HFF-Myc (cell line): ENCODE measurements at places on chromosomes 5 and 9.

DNA sequence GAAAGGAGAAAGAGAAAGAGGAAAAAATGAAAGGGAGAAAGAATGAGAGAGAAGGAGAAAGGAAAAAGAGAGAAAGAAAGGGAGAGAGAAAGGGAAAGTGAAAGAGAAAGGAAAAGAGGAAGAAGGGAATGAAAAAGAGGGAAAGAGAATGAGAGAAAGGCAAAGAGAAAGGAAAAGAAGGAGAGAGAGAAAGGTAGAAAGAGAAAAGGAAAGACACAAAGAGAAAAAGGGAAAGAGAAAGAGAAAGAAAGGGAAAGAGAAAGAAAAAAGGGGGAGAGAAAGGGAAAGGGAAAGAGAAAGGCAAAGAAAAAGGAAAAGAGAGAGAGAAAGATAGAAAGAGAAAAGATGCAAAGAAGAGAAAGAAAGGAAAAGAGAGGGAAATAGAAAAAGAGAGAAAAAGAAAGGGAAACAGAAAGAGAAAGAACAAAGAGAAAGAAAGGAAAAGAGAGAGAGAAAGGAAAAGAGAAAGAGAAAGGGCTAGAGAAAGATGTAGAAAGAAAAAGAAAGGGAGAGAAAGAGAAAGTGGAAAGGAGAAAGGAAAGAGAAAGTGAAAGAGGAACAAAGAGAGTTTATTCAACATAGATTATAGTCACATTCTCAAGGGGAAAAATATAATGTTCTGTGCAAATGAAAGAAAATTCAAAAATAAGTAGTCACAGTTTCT, 165.2 kb downstream of the TMEM38B start:
- no peak for DNase-seq

GRCh38 chr9:88651682-88652633, 117.0 kb downstream of the NXNL2 start:
- peak; percentile 95 for DNase-seq

DNA sequence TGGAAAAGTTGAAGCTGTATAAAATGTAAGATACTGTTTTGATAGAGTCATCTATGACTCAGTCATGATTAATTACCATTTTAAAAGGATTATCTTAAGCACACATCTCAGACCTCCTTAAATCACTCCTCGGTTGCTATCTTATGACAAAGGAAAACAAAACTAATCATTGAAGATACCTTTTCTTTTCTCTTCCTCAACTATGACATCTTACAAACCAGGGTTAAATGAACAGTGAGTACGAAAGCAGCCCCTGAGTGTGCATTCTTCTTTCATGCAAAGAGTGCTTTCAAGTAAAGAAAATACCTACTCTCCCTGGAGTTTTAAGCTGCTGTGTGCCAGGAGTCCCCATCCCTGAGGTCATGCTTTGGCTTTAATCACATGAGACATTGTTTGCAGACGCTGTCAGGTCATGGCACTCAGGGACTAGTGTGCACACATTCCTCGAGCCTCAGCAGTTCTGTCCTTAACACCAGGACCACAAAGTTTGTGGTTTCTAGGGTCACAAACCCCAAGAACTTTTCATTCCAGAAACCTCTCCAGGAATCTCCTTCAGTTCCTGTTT, 86.7 kb upstream of the ICE1 start:
- peak; percentile 61 for DNase-seq

GRCh38 chr5:174431504-174431903, 292.9 kb upstream of the MSX2 start:
- DNase-seq: no peak

DNA sequence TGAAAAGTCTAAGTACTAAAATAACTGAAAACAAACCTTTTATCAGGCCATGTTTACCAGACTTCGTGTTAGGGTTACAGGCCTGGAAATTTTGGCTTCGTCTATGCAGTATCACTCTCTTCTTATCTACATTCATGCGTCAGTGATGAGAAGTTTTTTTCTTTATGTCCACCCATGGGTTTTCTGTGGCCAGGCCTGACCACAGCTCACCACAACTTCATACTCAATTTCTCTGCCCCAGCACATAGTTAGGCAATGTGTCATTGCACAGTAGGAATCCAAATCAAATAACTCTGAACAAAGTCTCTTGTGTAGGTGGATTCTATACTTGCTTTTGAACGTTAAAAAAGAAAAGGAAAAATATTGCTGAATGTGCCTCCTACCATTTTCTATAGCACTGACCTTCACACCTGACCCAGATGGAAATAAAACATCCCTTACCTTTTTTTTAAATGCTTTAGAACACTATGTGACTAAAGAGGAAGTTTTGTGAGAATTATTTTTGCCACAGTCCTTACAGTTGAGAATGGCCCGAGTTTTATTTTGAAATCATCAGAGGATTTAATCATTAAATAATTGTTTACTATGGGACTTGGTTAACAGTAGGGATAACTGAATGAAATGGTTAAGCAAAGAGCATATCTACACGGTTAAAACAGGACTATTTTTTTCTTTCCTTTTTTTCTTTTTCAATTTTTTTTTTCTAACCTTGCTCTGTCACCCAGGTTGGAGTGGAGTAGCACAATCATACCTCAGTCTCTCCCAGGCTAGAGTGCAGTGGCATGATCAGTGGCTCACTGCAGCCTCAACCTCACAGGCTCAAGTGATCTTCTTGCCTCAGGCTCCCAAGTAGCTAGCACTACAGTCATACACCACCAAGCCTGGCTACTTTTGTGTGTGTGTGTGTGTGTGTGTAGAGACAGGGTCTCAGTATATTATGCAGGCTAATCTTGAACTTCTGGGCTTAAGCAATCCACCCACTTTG, 1247.0 kb upstream of the ACO1 start:
- no peak for DNase-seq

DNA sequence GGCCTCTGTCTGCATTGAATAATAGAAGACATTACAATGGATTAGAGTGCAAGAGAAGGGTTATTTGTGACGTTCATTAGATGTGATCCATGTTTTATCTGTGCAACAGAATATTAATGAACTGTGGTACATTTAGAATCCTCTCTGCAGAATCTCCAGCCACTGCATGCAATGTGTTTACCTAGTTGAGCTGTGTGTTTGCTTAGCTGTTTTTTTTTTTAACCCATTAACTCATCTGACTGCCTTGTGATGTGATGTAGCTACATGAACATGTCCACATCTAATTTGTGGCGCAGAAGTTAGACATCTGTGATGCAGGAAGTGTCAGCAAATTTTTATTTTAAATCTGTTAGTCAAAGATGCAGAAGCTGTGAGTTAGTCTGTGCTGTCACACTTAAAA, 236.9 kb downstream of the CD180 start:
- DNase-seq: no peak

- DNase-seq: no peak
These were observed 118.1 kb downstream of the SIL1 start for GRCh38 chr5:139079991-139080610.

GRCh38 chr9:109117856-109118807, 1.6 kb downstream of the TMEM245 start:
- no peak for DNase-seq

DNA sequence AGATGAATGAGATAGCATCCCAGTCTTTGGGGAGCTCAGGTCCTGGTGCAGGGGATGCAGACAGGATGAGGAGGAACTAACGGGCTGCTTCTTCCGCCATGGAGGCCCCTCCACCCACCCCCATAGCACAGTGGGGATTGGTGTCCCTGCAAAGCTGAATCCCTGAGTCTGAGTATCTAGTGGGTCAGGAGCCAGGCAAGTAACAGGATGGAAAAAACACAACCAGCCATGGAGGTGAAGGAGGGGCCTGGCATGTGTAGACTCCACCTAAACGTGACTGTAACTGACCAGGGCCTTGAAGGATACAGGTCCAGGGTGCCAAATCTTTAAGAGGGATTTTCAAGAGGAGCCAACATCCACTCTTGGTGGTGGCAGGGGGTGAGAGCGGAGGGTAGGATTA, 327.8 kb upstream of the MSX2 start:
- DNase-seq: no peak

- no peak for DNase-seq
These were observed 106.6 kb upstream of the TBCA start for GRCh38 chr5:77882670-77883257.

- DNase-seq: no peak
These were observed 31.0 kb downstream of the CYSTM1 start for GRCh38 chr5:140205952-140206351.

DNA sequence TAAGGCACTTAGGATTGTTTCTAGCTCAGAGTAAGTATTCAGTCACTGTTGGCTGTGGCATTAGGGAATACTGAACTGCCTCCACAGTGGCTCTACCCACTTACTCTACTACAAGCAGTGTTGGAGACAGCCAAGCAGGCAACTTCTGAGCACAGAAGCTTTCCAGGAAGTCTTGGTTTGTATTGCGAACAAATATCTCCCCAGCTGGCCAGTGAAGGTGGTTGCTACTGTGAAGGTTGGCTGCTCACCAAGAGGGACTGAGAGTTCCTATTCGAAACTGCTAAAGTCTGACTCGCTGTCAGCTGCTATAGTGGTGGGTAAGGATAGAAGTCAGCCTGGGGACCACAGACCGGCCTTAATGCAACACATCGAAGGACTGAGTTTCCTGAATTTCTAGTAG, 319.1 kb downstream of the KIF4B start:
- DNase-seq: no peak

DNA sequence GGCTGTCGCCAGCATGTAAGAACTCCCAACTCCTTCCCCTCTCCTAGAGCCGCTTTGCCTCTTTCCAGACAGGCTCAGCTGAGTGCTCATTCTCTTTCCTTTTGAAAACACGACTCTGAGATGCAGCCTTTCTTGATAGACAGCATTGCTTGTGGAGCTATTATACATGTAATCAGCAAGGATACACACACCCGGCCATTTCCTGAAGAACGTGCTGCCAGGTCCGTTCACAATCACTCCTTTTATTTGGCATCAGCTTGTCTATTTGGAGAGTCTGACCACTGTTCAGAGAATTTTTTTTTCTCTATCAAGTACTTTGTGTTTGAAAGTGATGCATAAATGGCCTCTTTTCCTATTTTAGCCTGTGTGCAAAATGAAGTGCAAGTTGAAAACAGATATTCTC, 328.7 kb downstream of the MARCHF11 start:
- no peak for DNase-seq

- no peak for DNase-seq
These were observed 22.8 kb downstream of the NKD2 start for GRCh38 chr5:1031306-1031959.
